ENCODE measurements at places on chromosomes 11 and 22.

- no peak for DNase-seq
These were observed 3911.2 kb upstream of the OR11H1 start for GRCh38 chr22:11616811-11617210.

- DNase-seq, result no peak
These were observed 758 bp downstream of the MCAM start for GRCh38 chr11:119316016-119316728.

DNA sequence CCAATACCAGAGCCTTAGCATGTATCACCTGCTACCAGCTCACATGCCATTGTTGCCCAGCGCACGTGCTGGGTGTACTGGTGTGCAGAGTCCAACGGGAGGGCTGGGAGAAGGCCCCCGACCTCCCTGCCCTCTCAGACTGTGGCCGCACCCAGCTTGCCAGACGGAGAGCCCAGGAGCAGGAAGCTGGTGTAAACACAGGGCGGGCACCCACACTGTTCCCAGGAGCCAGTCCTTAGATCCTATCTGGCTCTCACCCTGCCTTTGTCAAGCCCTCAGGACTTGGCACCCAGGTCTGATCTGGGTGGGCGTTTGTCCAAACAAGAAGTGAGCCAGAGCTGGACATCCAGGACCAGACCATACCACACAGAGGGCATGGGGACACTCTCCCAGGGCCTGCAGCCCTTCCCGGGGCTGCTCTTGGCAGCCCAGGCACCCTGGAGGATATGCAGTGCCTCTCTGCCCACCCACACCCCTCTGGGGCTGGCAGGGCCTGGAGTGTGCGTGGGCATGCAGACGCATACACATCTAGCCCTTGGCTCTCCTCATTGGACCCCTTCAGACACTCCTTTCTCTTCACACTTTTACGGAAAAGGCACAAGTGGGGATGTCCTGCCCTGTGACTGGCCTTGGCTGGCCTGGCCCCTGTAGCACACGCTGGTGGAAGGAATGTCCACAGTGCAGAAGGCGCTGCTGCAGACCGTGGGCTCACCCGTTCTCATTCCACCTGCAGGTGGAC lies 19.9 kb upstream of the CLDN5 start:
- no peak for DNase-seq

GRCh38 chr11:92458486-92458885 lies 233.9 kb downstream of the FAT3 start:
- no peak for DNase-seq

GRCh38 chr11:74288911-74289310 lies 22.5 kb downstream of the P4HA3 start:
- no peak for DNase-seq

DNA sequence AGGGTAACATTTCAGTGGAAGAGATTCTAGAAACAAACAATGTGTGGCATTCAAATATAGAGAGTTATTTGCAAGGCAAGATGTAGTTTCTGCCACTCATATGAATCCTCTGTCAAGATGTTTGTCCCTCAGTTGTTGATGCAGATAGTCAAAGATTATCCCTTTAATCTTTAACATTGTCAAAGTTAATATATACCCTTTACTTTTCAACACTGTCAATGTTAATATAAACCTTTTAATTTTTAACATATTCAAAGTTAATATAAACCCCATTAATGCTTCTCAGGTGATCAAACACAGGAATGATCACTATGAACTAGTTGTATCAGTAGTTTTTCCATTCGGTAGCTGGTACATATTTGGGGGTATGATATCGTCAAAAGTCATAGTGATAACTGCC lies 51.9 kb upstream of the PICALM start:
- DNase-seq, result no peak

DNA sequence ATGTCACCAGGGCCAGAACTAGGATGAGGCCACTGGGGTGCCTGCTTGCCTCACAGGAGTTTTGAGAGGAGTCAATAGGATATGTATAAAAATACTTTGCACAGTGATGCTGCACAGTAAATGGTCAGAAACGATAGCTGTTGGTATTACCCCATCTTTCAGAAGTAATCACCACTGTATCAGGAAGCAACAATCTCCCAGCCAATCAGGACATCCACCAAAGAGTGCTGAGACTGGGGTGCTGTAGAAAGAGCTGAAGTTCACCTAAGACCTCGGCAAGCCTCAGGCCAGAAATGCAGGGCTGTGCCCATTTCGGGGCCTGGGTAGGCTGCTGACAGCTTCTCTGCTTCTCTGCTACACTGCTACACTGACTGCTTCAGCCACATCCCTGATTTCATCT lies 17.4 kb downstream of the LMO2 start:
- DNase-seq, result no peak

DNA sequence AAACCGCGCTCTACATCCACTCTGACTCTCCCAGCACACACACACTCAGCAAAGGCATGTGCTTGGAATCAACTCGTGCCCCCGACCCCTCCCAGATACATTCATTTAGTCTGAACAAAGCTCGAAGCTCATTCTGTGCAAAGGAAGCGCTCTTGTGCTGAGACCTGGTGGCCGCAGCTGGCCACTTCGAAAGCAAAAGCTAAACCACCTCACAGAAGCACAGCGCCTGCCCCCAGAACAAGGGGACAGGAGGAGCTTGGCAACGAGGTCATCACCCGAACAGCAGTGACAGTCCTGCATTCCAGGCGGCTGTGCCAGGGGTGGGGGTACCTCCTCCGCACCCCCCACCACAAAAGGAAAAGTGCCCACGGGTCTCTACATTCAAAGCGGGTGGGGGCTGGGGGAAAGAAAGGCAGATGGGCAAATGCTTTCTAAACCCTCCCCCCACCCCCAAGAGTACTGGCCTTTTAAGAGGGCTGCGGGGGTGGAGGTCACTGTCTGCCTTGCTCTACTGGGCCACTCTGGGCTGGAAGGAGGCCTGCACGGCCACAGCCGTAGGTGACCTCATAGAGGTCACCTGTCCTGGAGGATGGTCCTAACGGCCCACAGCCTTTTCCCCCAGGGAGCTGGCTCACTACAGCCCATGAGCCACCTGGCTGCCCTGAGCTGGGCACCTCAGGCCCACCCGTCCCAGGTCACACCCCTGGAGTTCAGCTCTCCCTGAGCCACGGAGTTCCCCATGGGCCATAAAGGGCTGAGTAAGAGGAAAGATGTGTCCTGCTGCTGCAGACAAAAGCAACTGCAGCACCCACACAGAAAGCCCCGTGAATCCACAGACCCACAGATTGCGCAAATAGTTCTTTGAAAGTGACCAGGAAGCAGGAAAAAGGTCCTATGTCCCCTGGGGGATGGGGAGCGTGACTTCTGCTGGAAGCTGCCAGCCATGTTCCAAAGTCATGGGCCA lies 21.3 kb downstream of the CBX7 start:
- no peak for DNase-seq

GRCh38 chr22:41557401-41558240 lies 3.2 kb upstream of the CSDC2 start:
- peak; percentile 12 for DNase-seq

DNA sequence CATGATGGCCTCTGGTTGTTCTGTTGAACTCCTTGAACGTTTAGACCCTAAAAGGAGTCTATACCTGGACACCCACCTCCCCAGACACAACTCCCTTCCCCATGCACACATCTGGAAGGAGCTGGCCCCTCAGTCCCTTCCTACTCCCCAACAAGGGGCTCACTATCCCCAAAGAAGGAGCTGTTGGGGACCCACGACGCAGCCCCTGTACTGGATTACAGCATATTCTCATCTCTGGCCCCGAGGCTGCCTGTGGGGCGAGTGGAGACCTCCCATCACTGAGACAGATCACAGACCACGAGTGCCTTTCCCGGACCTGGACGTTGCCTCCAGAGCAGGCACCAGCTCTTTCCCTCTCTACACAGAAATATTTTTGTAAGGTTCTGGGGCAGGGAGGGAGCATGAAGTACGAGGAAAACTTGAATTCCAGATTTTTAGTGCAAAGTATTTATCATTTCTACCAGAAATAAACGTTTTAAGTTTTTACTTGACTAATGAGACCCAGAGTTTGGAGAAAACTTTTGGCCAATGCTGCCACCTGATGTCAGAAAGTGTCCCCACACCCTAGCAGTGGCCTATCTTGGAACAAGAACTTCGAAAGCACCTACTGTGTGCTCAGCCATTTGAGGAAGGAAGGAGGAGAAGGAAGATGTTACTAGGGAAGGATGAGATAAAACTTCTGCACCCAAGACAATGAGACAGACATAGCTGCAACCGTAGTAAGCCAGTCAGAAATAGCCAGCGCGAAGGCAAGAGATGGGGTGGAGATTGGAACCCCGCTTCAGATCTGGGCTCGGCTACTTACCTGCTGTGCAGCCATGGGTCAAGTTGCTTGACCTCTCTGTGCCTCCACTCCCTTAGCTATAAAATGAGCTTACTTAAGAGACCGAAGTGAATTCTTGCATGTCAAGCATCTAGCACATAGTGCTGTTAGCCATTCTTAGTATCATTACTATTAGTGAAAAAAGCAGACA lies 10.2 kb upstream of the POU2F3 start:
- peak; percentile 30 for DNase-seq

GRCh38 chr22:48639896-48640748 lies 1187.6 kb downstream of the BRD1 start:
- DNase-seq, result no peak

DNA sequence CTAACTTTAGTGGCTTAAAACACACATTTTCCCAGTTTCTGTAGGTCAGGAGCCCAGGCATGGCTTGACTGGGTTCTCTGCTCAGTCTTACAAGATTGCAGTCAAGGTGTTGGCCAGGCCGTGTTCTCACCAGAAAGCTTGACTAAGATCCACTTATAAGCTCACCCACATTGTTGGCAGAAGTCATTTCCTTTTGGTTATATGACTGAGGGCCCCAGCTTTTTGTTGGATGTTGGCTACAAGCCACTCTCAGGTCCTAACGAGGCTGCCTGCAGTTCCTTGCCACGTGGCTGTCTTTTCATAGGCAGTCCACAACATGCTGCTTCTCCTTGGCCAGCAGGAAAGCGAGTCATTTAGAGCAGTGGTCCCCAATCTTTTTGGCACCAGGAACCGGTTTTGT lies 79.3 kb upstream of the CRTAM start:
- no peak for DNase-seq

- no peak for DNase-seq
These were observed 15.3 kb upstream of the RASL10A start for GRCh38 chr22:29330753-29331152.

DNA sequence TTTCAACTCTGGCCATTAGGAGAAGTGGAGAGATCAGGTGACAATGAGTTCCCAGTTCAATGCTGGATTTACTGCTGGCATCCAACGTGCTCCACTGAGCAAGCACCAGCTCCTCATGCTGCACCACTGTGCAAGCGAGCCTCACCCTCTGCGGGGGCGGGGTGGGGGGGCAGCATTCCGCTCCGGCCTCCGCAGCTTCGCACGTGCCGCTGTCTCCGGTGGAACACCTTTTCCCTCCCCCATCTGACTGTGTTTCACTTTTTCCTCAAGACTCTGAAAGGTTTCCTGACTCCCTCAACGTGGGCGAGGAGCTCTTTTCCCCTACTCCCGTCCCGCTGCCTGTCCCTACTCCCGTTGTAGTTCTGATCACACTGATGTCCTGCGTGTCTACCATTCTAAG lies 835 bp upstream of the RHOD start:
- DNase-seq, result no peak

GRCh38 chr22:40376149-40376548 lies 5.8 kb downstream of the SGSM3 start:
- no peak for DNase-seq

GRCh38 chr11:120303004-120303637 lies 22.0 kb upstream of the TLCD5 start:
- DNase-seq, result peak; percentile 77

DNA sequence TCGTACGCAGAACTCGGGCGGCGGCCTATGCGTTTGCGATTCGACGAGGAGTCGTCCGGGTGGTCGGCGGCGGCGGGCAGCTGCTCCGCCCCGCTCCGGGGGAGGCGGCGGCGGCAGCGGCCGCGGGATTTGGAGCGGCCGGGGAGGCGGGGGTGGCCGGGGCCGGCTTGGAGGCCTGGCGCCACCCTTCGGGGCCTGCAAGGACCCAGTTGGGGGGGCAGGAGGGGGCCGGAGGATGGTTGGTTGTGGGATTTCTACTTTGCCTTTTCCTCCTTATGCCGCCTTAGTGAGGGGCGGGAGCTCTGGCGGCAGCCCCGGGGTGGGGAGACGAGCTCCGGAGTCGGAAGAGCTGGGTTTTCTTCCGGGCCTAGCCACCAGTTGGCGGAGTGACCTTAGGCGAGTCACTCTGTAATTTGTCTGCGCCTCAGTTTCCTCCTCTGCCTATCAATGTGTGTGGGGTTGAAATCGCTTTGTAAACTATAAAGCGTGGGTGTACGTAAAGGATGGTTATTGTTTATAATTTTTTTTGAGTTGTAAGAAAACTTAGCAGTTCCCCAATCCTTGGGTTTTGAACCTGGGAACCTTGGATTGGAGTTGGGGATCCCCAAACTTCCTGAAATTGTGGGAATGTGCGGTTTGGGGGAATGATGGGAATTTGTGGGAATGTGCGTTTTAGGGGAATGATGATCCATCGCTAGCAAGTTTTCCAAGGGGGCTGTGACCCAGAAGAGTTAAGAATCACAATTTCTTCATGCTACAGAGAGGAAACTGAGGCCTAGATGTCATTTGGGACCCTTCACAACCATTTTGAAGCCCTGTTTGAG lies 679 bp downstream of the TUG1 start:
- peak; percentile 45 for DNase-seq

GRCh38 chr11:69400771-69401590 lies 80.5 kb upstream of the LINC01488 start:
- DNase-seq, result no peak

GRCh38 chr11:59862252-59862651 lies 4.0 kb downstream of the TCN1 start:
- DNase-seq, result no peak

- peak; percentile 37 for DNase-seq
These were observed 644 bp downstream of the SPTY2D1 start for GRCh38 chr11:18633256-18634139.
